ENCODE measurements at places on chromosomes 12 and 14. TPM values are rescaled to one million over a fixed set of nuclear protein-coding genes. Genes with fewer than 3 reads are reported as not detected.

DNA sequence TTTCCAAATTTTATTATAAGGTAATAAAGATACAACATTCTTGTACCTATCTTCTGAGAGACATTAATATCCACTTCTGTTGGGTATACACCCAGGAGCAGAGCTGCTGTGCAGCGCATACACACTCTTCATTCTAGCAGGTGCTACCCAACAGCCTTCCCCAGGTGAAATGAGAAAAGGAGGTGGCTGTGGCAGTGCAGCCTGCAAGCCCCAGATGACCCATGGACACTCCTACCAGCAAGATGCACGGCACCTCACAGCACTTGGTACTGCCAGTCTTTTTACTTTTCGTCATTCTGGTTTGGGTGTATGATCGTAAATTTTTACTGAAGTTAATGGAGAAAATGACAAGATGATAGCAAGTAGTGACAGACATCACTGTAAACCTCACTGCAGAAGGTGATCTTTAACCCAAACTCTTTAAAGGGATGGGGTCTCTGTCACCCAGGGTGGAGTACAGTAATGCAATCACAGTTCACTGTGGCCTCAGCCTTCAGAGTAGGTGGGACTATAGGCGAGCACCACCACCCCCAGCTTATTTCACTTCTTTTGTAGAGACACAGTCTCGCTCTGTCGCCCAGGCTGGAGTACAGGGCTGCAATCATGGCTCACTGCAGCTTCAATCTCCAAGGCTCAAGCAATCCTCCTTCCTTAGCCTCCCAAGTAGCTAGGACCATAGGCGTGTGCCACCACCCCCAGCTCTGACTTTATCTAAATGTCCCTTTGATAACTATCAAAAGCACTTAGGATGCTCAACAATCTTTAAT is 26.5 kb downstream of the VPS37B start:
- no peak for DNase-seq

- no peak for DNase-seq
Measured at GRCh38 chr12:129310346-129310745, 457.1 kb downstream of the GLT1D1 start.

DNA sequence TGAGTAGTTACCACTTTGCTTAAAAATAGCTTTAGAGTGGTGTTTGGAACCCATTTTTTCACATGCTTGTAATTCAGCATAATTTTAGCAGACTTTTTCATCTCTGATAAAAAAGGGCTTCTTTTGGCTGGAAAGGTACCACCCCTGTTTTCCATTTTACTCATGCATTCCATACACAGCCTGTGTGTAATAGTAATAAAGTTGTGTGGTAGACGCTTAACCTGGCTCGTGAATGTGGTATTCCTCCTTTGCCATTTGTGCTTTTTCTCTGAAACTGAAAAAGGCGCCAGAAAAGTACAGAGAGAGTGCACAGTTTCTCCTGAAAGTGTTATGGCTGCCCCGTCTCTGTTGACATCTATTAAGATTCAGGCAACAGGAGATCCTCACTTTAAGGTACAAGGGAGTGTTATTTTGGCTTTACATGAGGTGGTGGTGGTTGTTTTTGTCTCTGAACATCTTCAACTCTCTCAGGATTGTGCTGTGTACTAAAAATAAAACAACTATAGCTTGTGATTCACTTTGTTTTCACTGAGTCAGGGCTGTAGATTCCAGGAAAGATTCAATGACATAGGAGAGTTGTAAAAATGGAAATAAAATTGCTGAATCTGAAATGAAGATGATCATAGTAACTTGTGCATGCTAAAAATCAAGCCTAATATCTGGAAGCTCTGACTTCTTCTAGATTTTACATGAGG is 45.6 kb upstream of the MIS18BP1 start:
- no peak for DNase-seq

DNA sequence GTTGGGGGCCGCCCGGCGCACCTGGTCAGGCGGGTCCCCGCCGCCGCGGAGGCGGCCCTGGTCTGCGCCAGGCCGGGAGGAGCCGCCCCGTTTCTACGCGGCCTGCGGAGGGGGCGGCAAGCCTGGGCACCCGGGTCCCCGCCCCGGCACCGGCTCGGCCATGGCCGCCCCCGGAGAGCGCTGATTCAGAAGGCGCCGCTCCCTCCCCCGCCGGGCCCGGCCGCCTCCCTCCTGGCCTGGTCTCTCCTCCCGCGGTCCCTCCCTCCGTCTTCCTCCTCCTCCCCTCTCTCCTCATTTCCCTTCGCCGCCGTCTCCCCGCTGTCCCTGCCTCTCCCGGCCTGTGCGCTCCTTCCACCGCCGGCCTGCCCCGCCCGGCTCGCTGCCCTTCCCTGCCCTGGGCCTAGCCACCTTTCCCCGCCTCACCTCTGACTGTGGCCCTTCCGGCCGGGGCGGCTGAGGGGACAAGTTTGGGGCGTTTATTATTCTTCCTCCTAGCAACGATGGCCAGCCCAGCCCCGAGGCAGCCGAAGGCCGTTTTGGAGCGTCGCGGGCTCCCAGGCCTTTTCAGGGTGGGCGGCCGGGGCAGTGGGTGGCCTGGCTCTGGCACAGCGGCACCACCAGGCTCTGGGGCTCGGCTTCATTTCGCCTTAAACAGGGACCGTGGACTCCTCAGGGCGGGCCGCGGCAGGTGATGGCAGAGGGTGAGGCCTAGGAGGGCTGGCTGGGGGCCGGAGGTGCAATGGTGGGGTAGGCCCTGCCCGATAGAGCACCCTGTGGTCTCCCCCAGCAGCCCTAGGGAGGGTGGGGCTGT is 768 bp downstream of the CEP170B start:
- DNase-seq, result peak; percentile 72

- DNase-seq, result no peak
Measured at GRCh38 chr12:6830286-6830890, 2.2 kb downstream of the P3H3 start.

DNA sequence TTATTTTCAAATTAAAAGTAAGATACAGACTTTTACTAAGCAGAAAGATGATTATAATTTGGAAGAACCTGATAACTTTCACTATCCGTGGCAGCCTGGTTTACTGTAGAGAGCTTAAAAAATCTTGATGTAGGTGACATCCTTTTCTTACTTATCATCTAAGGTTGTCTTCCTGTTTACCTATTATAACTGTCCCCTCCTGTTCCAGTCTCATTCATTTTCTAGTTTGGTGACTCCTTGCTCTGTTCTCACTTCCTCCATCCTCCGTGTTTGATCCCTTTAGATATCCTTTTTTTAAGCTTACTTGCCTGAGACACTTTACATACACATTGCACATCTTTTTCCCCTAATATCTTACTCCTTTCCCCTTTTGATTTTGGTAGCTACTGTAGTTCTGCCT is 27.5 kb downstream of the CCDC91 start:
- DNase-seq, result no peak

DNA sequence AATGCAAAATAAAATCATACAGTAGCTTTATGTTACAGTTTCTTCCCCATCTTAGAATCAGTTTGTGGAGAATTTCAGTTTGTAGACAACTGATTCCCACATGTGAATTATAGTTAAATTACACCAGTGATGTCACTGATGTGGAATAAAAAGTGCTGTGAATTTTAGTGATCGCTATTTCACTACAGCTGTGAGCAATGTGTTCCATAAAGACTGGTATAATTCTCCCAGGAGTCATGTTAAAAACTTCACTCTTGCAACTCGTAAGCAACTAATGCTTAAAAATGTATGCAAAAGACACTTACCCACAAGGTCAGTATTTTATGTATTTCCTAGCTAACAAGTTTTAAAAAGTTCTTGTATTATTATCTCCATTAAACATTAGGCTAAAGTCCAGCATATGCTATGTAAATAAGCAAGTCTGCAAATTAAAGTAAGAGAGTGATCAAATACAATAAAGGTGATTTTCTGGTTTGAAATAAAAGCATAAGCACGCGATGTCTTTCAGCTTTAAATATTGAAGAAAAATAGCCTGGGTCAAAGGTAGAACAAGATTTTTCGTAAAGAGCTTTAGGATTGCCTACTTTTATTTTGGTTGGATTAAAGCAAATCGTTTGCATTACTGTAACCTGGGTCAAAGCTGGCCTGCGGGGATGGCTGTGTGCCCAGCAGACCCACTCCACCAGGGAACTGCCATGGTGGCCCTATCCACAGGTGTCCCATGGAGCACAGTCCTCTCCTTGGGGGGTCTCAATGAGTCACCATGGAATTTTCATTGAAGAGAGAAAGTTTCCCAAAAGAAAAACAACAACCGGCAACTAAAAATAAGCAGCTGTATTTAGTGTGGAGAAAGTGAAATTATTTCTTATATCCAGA is 12.7 kb upstream of the LRIG3 start:
- no peak for DNase-seq

GRCh38 chr12:54160089-54160488 is 28.7 kb downstream of the SMUG1 start:
- DNase-seq, result no peak

DNA sequence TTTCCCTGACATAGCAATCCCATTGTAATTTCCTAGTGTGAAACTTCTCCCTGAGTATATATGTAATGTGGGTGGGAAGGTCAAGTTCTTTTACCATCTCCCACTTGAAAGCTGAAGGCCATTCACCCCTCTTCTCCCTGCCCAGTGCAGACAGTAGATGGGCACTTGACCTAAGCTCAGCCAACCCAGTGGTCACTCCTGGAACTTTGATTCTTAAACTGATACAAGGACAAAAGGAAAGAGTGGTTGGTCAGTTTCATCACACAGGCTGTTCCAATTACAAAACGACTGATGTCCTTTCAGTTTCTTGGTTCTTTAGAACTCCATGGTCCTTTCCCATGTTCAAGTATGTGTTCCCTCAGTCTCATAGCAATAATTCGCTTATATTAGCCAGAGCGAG is 8.4 kb upstream of the APOLD1 start:
- DNase-seq, result no peak

DNA sequence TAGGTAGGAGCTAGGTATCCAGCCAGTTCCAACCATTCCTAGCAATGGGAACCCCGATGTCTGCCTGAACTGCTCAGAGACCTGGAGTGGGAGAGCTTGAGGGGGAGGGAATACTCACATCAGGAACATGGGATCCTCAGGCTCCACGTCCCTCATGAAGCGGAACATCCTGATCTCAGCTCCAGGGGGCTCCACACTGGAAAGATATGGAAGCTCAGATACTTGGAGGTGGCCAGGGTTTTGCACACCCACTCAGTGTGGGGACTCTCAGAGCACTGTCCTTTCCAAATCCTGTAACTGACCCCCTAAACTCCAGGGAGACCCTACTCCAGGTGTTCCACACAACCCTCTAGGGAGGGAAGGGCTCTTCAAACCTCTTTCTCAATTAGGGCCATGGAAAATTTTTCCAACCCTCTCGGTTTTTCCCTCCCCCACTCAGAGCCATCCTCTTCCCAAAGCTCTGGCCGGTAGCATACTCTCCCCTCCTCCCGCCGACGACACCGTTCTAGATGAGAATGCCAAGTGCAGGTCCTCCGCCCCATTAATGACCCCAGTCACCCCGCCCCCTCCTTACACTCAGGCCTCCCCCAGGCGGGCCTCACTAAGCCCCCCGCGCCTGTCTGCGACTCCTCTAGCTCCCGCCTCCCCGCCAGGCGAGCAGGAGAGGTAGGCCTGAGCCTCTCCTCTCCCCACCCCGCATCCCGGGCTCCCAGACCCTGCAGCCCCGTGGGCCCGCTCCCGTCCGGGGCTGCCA is 597 bp downstream of the MLF2 start:
- peak; percentile 79 for DNase-seq

GRCh38 chr14:52067873-52068614 is 815 bp downstream of the NID2 start:
- peak; percentile 65 for DNase-seq

- no peak for DNase-seq
Measured at GRCh38 chr12:64522316-64522715, 70.4 kb downstream of the TBK1 start.

- DNase-seq, result peak; percentile 40
Measured at GRCh38 chr12:108043750-108044533, 85.1 kb upstream of the WSCD2 start.

DNA sequence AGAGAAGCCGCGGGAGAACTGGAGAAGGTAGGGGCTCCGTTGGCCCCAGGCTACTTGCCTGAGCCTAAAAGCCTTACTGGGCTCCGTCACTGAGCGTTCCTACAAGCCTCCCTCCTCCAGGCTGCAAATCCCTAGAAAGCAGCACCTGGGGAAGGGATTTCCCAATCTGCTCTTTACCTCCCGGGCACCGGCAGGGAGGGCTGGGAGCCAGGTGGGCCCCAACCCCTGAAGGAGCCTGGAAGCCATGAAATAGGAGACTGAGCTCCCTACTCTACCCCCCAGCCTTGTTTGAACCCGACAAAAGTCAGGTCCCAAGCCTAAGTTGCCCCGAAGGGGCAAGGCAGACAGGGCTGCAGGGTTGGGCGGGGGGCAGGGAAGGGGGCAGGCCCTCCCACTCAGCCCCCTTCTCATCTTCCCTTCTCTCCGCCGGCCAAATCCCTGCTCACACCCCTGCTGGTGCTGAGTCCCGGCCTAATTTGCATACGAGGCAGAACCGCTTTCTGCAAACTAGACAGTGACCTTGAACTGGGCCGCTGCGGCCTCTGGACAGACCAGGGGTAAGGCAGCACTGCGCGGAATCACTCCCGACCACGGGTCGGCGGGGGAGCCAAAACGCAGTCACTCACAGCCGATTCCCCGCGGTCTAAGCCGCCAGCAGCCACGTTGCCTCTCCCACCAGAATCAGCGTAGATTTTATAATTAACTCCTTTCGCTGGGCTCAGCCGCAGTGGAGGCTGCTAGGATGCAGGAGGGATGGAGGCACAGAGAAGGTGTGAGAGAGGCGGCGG is 3.7 kb upstream of the HOXC12 start:
- DNase-seq, result no peak

DNA sequence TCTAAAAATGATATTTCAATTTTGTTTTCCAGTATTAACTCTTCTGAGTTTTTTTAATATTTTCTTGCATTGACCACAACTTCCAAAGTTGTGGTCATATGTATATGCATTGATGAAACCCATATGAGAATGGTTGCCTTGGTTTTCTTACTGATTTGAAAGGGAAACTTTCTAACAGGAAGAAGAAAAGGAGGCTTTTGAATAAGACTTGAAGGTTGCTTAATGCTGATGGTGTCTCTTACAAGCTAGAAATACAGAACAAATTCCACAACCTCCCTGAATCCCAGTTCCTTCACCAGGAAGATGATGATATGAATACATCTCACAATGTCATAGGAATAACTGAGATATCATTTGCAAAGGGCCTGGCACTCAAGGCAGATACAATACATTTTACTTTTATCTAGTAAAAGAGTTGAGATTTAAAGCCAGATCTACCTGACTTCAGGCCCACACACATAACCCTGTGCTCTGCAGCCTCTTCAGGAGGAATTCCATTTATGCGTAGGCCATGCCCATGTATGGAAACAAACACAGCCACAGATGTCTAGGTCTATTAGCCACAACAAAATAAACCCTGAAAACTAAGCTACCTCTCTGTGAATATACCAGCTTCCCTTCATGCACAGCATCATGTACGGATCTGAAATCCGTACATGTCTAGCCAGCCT is 165.4 kb upstream of the PLEKHG7 start:
- no peak for DNase-seq

- peak; percentile 64 for DNase-seq
Measured at GRCh38 chr14:103220134-103220981, 97.1 kb downstream of the TNFAIP2 start.

CEP170B gene
- 13.7 TPM for total RNA-seq

SLC38A1 gene
- 103 TPM for total RNA-seq

C12orf54 gene
- not detected for total RNA-seq

RNASE7 gene
- total RNA-seq, result not detected

ABCC9 gene
- total RNA-seq, result not detected

NRXN3 gene
- 5.9 TPM for total RNA-seq

RERGL gene
- total RNA-seq, result not detected

AVPR1A gene
- total RNA-seq, result 0.04 TPM

TMCC3 gene
- total RNA-seq, result 7.2 TPM

PLXNC1 gene
- total RNA-seq, result 13.4 TPM

Data from neural progenitor cell (in vitro differentiated cells).